H1 (cell line): ENCODE measurements at places on chromosomes 2 and 18. TPM values are rescaled to one million over a fixed set of nuclear protein-coding genes. Genes with fewer than 3 reads are reported as not detected.

The TRIM54 gene
- total RNA-seq, result 3.9 and 4.2 TPM in 2 replicates

The RAX gene
- total RNA-seq, result 0.52 and 0.80 TPM in 2 replicates

The ZNF804A gene
- total RNA-seq, result not detected in 2 replicates

The ICOS gene
- total RNA-seq, result not detected in 2 replicates

The GPR39 gene
- total RNA-seq, result 0.63 and 0.65 TPM in 2 replicates

The NTSR2 gene
- not detected in 2 replicates for total RNA-seq

The MC5R gene
- 0.31 and 0.37 TPM in 2 replicates for total RNA-seq

The ZNF236 gene
- total RNA-seq, result 14.2 and 14.5 TPM in 2 replicates
